Peyer's patch (tissue), 4 donors: ENCODE measurements at places on chromosomes 4 and X. TPM values are rescaled to one million over a fixed set of nuclear protein-coding genes. Genes with fewer than 3 reads are reported as not detected.

P2RY10 gene
- total RNA-seq = 1.2 TPM

RADX gene
- total RNA-seq = 2.9 TPM

DNA sequence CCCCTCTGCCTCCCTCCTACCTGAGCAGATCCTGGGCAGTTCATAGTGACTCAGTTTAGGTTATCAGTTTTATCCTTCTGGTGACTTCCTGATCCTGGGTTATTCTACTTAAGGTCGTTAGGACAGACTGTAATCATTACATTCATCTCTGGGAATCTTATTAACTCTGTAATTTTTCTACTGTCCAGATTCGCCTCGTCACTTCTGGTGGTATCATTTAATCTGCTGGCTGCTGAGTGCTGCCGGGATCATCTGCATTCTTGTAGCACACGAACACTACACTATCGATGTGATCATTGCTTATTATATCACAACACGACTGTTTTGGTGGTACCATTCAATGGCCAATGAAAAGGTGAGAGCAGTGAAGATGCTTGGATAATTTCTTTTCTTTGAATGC lies 23.0 kb upstream of the CYP2U1 start:
- no peak for DNase-seq

GRCh38 chr4:25234390-25235370 lies 847 bp downstream of the PI4K2B start:
- DNase-seq = peak; percentile 63

GRCh38 chrX:16671005-16671404 lies 21.0 kb downstream of the S100G start:
- DNase-seq = no peak

DNA sequence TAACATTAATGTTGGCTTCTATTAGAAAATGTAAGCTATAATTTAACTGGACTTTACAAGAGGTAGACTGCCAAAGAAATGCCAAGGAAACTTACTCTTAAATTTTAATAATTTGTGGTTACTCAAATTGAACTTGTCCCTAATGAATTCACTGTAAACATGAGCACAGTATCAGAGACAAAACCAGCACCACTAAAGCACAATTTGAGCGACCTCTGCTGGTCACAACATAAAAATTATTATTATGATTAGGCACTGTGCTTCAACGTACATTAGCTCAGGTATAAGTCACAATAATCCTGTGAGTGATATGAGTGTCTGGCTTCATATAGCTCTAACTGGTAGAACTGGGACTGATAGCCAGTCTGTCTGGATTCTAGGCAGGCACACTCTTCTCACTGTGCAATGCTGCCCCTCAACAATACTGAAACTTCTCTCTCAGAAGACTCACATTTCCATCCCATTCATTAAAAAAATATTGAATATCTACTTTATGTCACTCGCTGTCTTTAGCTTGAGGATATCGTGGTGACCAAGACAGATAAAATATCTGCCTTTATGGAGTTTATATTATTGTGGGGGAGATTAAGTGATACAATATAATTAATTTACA lies 8.0 kb downstream of the NUDT6 start:
- DNase-seq = no peak

GRCh38 chrX:143437439-143437838 lies 79.8 kb downstream of the SPANXN3 start:
- DNase-seq = no peak

GRCh38 chrX:106585478-106585877 lies 26.3 kb upstream of the RADX start:
- DNase-seq = no peak

DNA sequence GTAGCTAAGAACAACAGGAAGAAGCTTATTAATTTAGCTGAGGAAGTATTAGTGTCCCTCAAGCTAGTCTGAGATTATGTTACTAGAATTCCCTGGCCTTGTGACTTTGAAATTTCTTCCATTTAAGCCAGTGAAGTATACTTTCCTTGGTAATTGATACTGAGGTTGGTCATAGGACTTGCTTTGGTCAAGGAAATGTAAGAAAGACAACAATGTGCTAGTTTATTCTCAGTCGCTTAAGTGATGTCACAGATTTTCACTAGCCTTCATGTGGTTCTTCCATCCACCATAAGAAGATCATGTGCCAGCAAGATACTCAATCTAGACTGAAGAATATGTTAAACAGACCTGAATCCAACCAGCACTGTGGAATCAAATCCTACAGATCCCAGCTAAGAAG lies 1140.1 kb downstream of the TECRL start:
- no peak for DNase-seq
